Activated T-cell treated with anti-CD3 and anti-CD28 coated beads, Interleukin-2, amount 50 U/mL, for 72 hours (primary cell): ENCODE measurements at places on chromosomes 5 and 9. TPM values are rescaled to one million over a fixed set of nuclear protein-coding genes. Genes with fewer than 3 reads are reported as not detected.
A peak's percentile ranks its signal among the peaks of the same experiment; 100 is the strongest.

- peaks cover 3% of the 10 kb centered on the region for H3K36me3 ChIP-seq
- H3K4me3 ChIP-seq, result no peak overlapping the region
- no peaks in the 10 kb centered on the region for H3K4me1 ChIP-seq
- H3K27me3 ChIP-seq, result no peaks in the 10 kb centered on the region
Measured at GRCh38 chr5:2895876-2896275, 144.4 kb upstream of the IRX2 start.

- no peaks in the 10 kb centered on the region for H3K27me3 ChIP-seq
- H3K4me1 ChIP-seq, result no peaks in the 10 kb centered on the region
- H3K36me3 ChIP-seq, result no peaks in the 10 kb centered on the region
- H3K27ac ChIP-seq, result no peak overlapping the region
Measured at GRCh38 chr5:148586796-148587195, 67.5 kb downstream of the HTR4 start.

DNA sequence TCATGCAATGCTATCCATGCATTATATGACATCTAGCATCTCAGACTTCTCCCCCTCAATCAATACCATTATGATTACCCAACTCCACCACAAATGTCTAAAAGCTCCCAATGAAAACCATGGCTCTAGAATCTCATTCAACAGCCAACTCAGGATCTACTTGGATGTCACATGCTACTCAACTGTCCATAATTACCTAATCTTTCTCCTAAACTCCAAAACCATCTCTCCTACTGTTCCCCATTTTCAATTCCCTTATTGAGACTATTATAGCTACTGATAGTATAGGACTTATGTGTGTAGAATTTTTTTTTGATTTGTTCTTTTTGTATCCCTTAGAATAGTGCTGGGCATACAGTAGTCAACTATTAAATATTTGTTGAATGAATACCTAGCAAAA is 8.2 kb upstream of the STRBP start:
- peaks cover 3% of the 10 kb centered on the region for H3K36me3 ChIP-seq
- DNase-seq, result no peak
- no peaks in the 10 kb centered on the region for H3K27me3 ChIP-seq
- no peak overlapping the region for H3K27ac ChIP-seq
- H3K4me1 ChIP-seq, result peaks cover 16% of the 10 kb centered on the region

- H3K27ac ChIP-seq, result no peak overlapping the region
- H3K4me3 ChIP-seq, result no peak overlapping the region
- peaks cover 7% of the 10 kb centered on the region for H3K36me3 ChIP-seq
- H3K27me3 ChIP-seq, result no peaks in the 10 kb centered on the region
- peaks cover 53% of the 10 kb centered on the region for H3K4me1 ChIP-seq
Measured at GRCh38 chr9:76445976-76446375, 13.0 kb upstream of the GCNT1 start.

- H3K4me3 ChIP-seq, result no peak overlapping the region
- no peak overlapping the region for H3K27ac ChIP-seq
- no peaks in the 10 kb centered on the region for H3K27me3 ChIP-seq
Measured at GRCh38 chr5:17399931-17400330, 98.1 kb upstream of the TAF11L2 start.

- no peak for DNase-seq
- H3K4me1 ChIP-seq, result no peaks in the 10 kb centered on the region
- no peak overlapping the region for H3K27ac ChIP-seq
- H3K36me3 ChIP-seq, result no peaks in the 10 kb centered on the region
- no peak overlapping the region for H3K4me3 ChIP-seq
Measured at GRCh38 chr9:115142517-115143270, 24.7 kb upstream of the TNC start.

DNA sequence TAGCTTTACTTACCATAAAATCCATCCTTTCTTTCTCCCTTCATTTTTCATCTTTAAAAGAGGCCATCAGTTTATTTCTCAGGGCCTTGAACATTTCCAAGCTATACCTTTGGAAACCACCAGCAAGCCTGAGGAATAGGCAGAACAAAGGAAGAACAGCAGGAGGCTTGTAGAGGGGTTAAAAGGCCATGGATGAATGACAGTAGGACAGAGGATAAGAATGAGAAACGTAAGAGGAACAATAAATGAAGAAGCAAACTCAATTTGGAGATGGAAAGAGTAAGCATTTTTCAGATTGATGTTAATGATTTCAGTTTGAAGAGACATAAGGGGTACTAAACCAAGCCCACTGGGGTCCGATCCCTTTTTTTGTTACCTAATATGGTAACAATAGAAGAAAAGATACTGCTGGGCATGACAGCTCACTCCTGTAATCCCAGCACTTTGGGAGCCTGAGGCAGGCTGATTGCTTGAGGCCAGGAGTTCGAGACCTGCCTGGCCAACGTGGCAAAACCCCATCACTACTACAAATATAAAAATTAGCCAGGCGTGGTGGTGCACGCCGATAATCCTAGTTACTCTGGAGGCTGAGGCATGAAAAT is 106.6 kb upstream of the NMUR2 start:
- H3K4me1 ChIP-seq, result no peaks in the 10 kb centered on the region
- H3K27me3 ChIP-seq, result peaks cover 26% of the 10 kb centered on the region
- no peak overlapping the region for H3K4me3 ChIP-seq
- DNase-seq, result no peak

DNA sequence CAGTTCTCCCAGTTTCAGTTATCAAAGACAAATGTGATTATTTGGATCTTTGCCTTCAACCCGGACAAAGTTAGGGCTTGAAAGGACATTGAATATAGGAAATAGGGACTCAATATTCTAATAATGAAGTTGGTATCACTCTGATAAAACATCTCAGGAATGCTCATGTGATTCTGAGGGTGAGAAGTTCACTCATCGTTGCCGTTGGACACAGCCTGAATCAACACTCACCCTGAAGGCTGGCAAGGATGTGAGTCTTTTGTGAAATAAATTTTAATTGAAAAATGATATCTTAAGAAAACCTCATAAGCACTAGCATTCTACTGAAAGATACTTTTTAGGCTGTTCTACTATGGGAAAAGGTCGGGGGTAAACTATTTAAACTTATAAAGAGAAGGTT is 44.8 kb upstream of the C9orf72 start:
- no peaks in the 10 kb centered on the region for H3K36me3 ChIP-seq
- H3K27me3 ChIP-seq, result peaks cover 12% of the 10 kb centered on the region
- no peaks in the 10 kb centered on the region for H3K4me1 ChIP-seq

- no peaks in the 10 kb centered on the region for H3K36me3 ChIP-seq
- H3K4me1 ChIP-seq, result no peaks in the 10 kb centered on the region
- DNase-seq, result no peak
- H3K27ac ChIP-seq, result no peak overlapping the region
Measured at GRCh38 chr5:167945542-167946384, 345.7 kb upstream of the WWC1 start.

- peak overlapping the region; percentile 67 for H3K4me3 ChIP-seq
- peaks cover 4% of the 10 kb centered on the region for H3K36me3 ChIP-seq
- no peak overlapping the region for H3K27ac ChIP-seq
- DNase-seq, result peak; percentile 57
Measured at GRCh38 chr9:113523421-113524141, 60.1 kb downstream of the RGS3 start.

The MARCOL gene
- not detected for total RNA-seq

The AKNA gene
- total RNA-seq, result 204 TPM

The TMC1 gene
- total RNA-seq, result 0.43 TPM

The LCN6 gene
- total RNA-seq, result not detected

The OR1L4 gene
- not detected for total RNA-seq

The KCTD16 gene
- total RNA-seq, result 0.25 TPM

The FCN1 gene
- not detected for total RNA-seq

The ATG10 gene
- 11.7 TPM for total RNA-seq
